ENCODE measurements at places on chromosomes 3 and 15.

DNA sequence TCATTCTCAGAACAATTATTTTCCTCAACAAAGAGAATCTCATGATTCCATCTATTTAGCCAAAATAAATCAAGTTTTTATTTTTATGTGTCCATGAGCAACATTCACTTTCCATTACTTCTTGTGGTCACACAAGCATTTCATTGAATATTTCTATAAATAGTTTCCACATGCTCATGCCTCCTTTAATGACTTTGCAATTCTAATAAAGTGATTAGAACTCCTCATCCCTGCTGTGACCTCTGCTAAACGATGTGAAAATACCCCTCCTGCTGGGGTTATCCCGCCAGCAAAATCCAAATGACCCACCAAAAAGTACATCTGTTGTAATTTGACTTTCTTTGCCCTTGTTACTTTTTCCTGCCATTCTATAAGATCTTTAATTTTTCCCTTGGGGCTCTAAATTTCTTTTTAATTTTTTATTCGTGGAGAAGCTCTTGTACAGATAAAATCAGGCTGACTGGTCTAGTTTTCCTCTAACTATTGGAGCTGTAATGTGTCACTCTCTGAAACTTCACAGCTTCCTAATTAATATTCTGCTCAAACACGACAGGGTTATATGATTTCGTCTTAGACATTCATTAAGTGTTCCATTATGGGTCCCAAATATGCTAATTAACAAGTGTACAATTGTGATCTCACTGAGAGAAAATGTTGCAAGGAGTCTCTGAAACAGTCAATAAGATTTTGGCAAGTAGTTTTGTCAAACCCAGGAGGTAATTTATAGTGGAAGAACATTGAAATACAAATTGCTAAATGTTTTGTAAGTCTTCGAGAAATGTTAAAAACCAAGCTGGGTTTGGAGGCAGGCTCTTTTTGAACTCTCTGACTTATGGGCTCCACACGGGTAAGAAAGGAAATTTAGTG, 533.1 kb upstream of the NAALADL2 start:
- DNase-seq, result no peak

DNA sequence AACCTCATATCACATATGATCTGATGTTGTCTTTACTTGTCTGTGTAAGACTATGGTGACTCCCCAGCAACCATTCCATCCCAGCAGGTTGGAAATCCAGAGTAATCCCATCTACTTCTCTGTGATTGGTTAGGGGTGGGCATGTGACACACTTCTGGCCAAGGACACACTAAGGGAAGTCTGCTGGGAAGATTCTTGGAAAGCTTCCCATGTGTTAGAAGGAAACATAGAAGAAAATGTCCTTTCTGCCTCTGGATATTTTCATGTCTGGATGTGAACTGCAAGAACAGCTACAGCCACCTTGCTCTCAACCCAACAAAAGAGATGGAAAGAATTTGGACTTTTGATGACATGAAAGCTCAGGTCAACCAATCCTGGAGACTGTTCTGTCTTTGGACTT, 2.6 kb upstream of the UBE2Q2 start:
- DNase-seq, result no peak

GRCh38 chr15:67897646-67898339, 57.9 kb upstream of the RNU6-1 start:
- DNase-seq, result no peak

DNA sequence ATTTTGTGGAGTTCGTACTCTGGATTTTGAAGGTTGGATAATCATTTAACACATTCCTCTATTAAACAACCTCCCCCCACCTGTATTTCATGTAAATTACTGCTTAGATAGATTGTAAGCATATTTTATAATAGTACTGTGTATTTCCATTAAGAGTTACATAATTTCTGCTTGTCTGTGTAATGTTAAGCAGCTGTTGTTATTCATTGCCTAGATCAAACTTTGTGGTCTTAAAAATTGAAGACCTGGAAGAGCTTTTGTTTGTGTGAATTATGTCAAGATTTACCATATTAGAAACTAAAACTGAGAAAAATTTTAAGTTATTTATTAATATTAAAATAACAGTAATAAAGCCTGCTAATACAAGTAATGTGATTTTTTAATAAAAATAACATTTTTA, 11.1 kb downstream of the SETD5 start:
- DNase-seq, result no peak

DNA sequence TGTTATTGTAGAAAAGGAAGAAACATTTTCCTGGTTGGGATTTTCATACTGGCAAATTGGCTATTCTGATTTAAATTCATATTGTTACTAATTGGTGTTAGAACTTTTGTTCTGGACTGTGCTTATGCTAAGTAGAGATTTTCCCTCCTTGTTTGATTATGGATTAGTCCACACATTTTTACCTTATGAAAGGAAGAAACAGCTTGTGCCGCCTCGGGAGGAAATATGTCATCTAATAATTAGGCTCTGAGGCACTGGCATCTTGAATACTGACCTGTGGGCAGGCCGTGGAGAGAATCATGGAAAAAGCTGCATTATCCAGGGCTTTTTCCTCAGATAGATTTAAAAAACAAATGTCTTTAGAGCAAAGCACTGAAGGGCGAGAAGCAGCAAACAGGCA, 344.3 kb upstream of the TBL1XR1 start:
- DNase-seq, result no peak

GRCh38 chr15:100999369-100999768, 80.2 kb downstream of the LRRK1 start:
- no peak for DNase-seq

GRCh38 chr3:122513386-122514122, 1.2 kb downstream of the KPNA1 start:
- DNase-seq, result no peak

DNA sequence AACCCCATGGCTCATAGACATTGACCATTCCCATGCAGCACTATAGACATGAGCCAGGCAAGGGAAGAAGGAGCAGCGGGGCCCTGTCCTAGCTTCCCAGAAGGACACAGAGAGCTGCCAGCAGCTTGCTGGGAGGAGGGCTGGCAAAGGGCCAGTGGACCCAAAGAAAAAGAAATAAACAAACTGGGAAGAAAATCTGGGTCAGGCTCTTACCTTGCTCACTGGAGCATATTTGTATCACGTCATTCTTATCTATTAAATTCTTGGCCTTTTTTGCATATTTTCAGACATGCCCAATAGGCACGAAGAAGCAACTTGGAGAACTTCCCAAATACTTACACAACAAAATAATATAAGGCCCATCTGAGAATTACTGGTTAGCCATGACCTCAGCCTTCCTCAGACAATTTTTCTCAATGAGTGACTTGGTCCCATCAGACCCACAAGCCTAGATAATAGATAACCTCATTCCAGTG, 28.4 kb downstream of the RASGRP1 start:
- no peak for DNase-seq

GRCh38 chr3:25025236-25025635, 402.8 kb upstream of the RARB start:
- no peak for DNase-seq

GRCh38 chr15:70855764-70856163, 1.8 kb upstream of the LARP6 start:
- no peak for DNase-seq

DNA sequence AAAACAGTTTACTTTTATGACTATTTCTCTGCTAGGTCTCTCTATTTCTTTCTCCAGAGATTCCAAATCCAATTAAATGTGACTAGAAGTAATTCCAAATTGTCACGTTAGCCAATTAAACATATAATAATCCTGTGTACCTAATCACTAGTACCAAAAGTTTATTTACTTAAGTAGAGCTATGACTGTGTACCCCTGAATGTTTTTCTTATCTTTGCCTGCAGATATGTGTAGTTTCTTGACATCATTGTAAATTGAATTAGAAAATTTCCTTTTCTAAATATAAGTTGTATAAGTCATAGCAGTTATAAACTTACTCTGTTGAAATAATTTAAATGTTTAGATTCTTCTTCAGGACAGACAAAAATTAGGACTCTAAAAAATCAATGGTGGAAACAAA, 163.3 kb downstream of the SPATA16 start:
- no peak for DNase-seq

- no peak for DNase-seq
Measured at GRCh38 chr3:148884261-148884660, 19.2 kb downstream of the CPA3 start.

GRCh38 chr3:24526640-24527212, 32.1 kb upstream of the THRB start:
- DNase-seq, result no peak

DNA sequence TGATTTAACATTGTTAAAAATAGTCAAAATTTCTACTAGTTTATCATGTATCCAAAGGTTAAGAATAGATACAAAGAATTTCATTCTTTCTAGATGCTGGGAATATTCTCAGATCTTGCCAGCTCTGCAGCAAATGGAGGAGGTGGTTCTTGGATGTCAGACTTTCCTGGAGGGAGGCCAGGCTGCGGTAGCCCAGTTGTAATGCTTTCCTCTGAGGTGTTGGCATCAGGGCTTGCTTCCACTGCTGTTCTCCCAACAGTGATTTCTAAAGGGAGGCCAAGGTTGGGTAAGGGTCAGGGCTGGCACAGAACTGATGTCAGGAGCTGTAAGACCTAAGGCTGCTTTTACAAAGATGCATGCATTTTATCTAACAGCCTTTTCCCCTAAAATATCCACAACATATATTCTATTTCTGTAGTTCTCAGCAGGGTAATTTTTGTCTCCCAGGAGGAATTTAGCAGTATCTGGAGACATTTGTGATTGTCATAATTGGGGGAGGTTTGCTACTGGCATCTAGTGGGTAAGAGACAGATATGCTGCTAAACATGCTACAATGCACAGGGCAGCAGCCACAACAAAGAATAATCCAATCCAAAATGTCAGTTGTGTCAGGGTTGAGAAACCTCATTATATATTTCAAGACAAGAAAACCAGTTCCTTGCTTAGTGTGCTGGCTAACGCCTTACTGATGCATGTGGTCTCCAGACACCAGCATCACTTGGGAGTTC, 42.0 kb upstream of the SPTSSB start:
- no peak for DNase-seq

GRCh38 chr3:9448643-9449042, 51.2 kb downstream of the SETD5 start:
- DNase-seq, result no peak

DNA sequence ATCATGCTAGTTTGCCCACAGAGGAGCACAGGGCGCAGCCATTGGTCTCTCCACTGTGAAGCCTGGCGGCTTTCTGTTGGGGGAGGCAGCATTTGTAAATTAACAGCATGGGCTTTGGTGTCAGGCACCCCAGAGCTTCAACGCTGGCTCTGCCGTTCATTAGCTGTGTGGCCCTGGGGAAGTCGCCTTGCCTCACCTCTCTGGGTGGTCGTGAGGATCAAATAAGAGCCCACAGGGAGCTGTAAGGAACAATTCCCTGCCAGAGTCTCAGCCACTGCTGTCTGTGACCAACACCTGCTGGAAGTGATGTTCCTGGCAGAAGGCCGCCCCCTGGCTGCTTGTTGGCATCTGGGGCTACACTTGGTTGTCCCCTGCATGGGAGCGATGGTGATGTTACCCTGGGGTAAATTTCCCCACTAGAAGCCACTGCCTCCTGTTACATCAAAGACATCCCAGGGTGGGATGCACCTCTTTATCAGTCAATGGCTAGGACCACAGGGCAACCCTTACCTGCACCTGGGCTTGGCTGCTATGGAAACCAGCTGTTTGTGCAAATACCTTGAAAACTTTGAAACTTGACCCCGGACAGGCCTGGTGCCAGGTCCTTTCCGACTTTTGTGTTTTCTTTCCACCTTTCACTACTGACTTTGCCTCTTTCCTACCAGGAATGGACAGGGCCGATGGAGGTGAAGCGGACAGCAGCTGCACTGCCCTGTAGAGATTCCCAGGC, 36.9 kb downstream of the DNASE1L3 start:
- DNase-seq, result peak; percentile 32

DNA sequence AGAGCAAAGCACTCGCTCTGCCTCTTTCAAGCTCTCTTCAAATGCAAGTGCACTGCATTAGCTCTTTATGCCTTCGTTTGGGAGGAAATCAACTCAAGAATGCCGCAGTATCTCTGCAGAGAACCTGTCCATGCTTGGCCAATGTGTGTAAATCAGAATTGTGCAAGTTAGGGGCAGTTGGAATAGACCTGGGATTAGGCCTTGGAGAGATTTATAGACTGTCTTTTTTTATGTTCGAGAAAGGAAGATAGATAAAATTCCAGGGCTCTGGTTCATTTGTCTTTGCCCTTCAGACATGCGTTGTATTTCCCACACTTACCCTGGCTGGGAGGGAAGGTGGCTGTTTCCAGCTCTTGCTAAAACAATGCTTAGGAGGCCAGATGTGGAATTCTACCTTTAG, 163.7 kb downstream of the MOBP start:
- no peak for DNase-seq

GRCh38 chr15:56739964-56740640, 6.8 kb upstream of the ZNF280D start:
- no peak for DNase-seq

DNA sequence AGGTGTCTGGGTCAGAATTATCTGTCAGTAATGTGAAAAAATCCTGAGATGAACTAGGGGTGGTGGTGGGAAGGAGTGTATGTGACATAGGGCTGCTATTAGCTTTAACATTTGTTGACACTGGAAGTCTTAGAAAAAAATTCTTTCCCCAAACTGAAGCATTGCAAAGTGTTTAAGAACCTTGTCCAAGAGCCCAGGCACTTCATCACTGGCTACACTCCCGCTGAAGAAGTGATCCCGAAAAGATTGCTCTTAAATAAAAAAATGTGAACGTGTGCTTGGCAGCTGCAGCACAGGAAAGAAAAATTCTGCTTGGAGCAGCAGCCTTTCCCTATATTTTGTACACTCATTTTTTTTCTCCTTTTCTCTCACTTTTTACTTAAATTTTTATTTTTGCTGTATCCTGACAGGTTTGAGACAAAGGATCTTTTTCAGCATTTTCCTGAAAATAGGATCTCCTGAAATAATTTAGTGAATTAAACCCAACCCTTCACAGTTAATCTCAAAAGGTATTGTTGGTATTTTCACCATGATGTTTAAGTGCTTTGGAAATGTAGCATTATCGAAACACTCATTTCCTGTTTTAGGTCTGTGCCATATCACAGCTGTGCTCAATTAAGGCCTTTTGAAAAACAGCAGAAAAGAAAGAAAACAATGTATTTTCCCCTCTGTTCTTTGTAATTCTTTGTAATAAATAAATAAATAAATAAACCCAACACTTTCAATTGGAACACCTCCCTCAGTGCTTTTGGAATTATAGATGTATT, 477.6 kb downstream of the ZNF385D start:
- no peak for DNase-seq

GRCh38 chr3:51798411-51798963, 19.4 kb upstream of the IQCF6 start:
- no peak for DNase-seq

- DNase-seq, result no peak
Measured at GRCh38 chr3:67614195-67614594, 40.2 kb downstream of the SUCLG2 start.

DNA sequence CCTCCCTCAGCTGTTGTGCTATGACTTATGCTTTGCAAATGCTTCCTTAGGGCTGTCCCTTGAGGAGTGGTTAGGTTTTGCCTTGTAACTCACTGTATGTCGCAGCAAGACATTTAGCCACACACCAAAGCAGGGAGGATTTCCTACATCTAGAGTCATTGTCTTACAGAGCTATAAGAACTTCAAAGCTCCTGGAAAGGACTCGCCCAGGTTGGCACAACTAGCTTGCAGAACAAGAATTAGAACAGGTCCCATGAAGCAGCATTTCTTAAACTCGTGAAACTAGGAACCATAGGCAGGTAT, 19.4 kb upstream of the ACAP2 start:
- no peak for DNase-seq

Data from activated CD4-positive, alpha-beta T cell treated with anti-CD3 and anti-CD28 coated beads, Interleukin-2, amount 50 U/mL, for 16 hours (primary cell).